ENCODE measurements at places on chromosomes 5 and 9.

GRCh38 chr9:112631313-112632070 is 86.4 kb downstream of the INIP start:
- DNase-seq, result no peak

GRCh38 chr5:11197726-11198125 is 436.7 kb upstream of the DAP start:
- no peak for DNase-seq

DNA sequence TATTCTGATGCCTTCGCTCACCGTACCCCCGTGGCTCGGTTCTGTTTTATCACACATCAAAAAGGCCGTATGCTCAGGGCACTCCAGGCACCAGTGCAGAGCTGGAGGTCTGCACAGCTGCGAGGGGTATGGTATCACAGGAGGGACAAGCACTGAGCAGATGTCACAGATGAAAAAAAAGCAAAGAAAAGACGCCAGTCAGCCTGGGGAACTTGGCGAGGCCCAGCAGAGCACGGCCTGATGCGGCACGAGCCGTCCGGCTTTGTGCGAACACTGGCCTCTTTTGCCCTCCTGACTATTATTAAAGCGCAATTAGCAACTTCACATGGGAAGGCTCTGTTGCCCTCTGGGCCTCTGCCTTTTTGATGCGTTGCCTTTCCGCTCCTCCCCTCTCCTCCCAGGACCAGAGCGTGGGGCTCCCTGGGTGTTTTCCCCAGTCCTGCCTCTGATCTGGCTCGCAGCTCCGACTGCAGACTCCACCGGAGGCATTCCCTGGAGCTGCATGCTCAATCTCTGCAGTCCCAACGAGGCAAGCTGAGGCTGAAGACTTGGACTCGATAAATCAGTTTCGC is 44.4 kb downstream of the AK8 start:
- no peak for DNase-seq

GRCh38 chr5:157259699-157260098 is 6.2 kb upstream of the CYFIP2 start:
- no peak for DNase-seq

DNA sequence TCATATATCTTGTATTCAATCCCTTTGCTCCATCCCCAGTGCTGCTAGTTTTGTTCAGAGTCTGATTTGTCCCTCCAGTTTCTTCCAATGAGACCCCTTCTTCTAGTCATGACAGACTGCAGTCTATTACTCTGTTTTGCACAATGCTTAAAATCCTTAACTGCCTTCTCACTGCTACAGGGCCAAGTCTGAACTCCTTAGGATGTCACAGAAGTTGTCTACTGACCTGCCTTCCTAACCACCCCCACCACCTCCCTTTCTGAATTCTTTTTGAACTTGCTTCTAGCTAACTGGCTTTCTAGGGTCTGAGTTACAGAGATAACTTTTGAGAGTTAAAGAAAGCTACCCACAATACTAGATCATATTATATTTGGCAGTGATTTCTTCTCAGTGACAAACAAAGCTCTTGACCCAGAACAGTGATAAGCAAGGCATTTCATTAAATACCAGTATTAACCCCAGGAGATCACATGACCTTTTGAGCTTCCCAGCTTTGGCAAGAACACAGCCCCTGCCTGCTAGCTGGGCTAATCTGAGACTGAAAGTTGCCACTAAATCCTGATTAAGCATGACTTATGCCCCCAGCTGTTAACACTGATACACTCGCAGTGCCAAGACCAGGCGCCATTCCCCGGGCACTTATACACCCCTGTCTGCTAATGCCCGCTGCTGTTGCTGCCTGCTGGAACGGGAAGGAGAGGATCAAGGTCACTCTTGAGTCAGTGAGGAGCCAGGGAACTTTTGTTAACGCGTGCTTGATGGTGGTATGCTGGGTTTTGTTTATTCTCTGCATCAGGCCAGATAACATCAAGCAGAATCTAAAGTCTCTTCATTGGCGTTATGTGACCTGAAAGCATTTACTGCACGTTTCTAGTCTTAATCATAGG is 36.4 kb upstream of the ADAMTSL1 start:
- peak; percentile 69 for DNase-seq

GRCh38 chr5:109908366-109908765 is 218.6 kb downstream of the MAN2A1 start:
- no peak for DNase-seq

DNA sequence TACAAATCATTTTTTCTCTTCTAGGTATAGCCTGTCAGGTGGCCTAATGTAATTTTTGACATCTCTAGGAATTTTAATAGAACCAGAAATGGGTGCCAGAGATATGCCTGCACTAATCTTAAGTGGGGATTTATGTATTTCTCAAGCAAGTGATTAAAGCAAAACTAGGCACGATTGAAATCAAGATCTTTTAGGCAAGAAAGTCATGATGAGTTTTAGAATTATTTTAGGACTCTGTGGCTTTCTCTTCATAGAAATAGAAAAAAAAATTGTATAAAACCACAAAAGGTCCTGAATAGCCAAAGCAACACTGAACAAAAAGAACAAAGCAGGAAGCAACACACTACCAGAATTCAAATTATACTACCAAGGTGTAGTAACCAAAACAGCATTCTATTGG is 952 bp upstream of the AMACR start:
- no peak for DNase-seq

Data from left forelimb (tissue), 1 donor.